ENCODE measurements at places on chromosomes 12 and 14. TPM values are rescaled to one million over a fixed set of nuclear protein-coding genes. Genes with fewer than 3 reads are reported as not detected.

DNA sequence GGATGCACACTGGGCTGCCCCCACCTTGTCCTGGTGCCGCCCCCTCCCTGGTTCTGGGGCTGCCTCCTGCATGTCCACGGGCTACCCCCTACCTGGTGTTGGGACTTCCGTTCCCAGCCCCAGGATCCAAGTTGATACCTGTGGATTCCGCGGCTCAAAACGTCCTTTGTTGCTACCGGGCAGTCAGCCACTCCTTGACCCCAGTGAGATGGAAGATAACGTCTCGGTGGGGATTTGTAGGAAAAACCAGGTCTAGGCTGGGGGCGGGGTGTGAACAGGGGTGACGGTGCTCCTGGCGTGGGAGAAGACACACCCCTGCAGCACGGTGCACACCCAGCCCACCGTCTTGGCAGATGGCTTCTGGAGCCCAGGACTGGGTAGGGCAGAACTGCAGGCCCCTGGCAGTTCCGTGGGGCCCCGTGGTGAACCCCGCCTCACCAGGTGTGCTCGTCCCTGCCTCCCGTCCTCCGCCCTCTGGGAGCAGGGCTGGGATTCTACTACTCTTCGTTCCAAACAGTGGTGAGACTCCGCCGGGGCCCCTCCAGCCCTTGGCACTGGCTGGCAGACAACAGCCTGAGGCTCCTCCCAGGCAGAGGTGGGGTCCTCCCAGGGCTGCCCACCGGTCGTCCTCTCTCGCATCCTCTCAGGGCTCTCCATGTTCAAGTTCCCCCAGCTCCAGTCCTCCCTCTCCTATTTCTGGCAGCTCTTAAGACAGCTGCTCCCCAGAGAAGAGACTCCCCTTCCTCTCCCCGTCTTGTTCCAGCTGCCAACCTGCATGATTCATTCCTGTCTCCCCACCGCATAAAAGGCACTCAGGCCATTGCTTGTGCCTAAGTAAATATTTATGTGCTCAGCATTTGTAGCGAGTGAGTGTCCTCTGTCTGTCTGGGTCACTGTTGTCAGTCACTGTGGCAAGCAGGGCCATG is 75.5 kb downstream of the FBXL14 start:
- peak; percentile 14 for DNase-seq

DNA sequence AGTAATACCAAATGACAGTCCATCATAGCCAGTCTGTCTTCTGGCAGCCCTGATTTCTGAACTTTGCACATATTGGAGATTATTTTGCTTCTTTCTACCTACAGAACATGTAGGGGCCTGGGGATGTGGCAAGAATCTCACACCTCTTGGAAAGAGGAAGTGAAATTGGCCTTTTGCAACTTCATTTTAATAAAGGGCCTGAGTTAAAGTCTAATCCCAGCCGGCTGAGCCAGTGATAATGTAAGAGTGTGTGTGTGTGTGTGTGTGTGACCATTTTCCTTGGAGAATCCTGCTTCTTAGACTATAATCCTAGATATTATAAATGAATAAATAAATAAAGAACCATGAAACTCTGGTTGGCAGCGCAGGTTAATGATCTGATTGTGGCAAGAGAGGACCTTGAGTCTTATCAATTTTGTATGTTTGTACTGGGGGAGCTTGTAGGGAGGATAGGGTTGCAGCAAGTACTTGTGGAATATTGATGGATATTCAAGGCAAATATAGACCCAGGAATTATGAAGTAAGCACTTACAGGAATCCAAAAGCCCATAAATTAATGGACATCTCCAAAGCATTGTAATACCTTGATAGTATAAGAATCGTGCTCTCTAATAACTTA is 233.2 kb upstream of the AMIGO2 start:
- no peak for DNase-seq

- DNase-seq: no peak
Measured at GRCh38 chr12:1829306-1829900, 9.0 kb downstream of the LRTM2 start.

GRCh38 chr14:55427439-55427838 is 13.0 kb downstream of the TBPL2 start:
- no peak for DNase-seq

GRCh38 chr12:1928439-1929121 is 10.1 kb upstream of the CACNA2D4 start:
- no peak for DNase-seq

PCED1B gene
- 1.0 TPM for total RNA-seq
